Activated CD4-positive, alpha-beta T cell treated with anti-CD3 and anti-CD28 coated beads for 36 hours (primary cell): ENCODE measurements at places on chromosomes 4 and X. TPM values are rescaled to one million over a fixed set of nuclear protein-coding genes. Genes with fewer than 3 reads are reported as not detected.
A peak's percentile ranks its signal among the peaks of the same experiment; 100 is the strongest.

- peak overlapping the region; percentile 53 for H3K4me3 ChIP-seq
- H3K27ac ChIP-seq, result peak overlapping the region; percentile 87
- DNase-seq, result peak; percentile 65
- H3K36me3 ChIP-seq, result peaks cover 50% of the 10 kb centered on the region
Observed at GRCh38 chr4:108116423-108117168, 52.1 kb downstream of the LEF1 start.

DNA sequence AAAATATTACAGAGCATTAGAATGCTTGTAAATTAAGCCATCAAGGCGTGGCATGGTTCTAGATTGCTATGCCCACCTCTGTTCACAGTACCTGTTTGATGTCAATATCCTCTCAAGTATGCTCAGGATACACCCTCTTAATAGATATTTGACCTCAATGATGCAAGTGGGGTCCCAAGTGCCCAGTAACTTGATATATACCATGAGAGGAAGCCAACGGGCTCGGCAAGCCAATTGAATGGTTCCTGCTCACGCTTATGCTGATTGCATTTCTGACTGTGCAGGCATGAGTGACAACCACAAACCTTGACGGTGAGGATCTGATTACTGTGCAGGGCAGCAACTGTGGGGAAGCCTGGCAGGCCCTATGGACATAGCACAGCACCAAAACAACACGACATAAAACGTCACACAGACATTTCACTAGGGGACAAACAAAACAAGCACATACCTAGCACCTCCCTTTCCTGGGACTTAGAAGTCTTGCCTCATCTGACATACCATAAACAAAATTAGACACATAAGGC is 179.1 kb upstream of the ETNPPL start:
- no peaks in the 10 kb centered on the region for H3K27me3 ChIP-seq
- H3K36me3 ChIP-seq, result no peaks in the 10 kb centered on the region
- DNase-seq, result no peak

- no peak for DNase-seq
- no peaks in the 10 kb centered on the region for H3K36me3 ChIP-seq
- no peaks in the 10 kb centered on the region for H3K4me1 ChIP-seq
- H3K27ac ChIP-seq, result no peak overlapping the region
Observed at GRCh38 chr4:90950385-90950841, 823.2 kb downstream of the CCSER1 start.

GRCh38 chr4:161256716-161257115 is 907.1 kb downstream of the FSTL5 start:
- H3K4me1 ChIP-seq, result no peaks in the 10 kb centered on the region
- DNase-seq, result no peak
- H3K27ac ChIP-seq, result no peak overlapping the region
- H3K36me3 ChIP-seq, result no peaks in the 10 kb centered on the region
- H3K4me3 ChIP-seq, result no peak overlapping the region

- no peak overlapping the region for H3K27ac ChIP-seq
- DNase-seq, result no peak
- H3K36me3 ChIP-seq, result no peaks in the 10 kb centered on the region
- H3K4me3 ChIP-seq, result no peak overlapping the region
Observed at GRCh38 chr4:98746530-98746929, 88.1 kb upstream of the TSPAN5 start.

- DNase-seq, result no peak
- no peak overlapping the region for H3K27ac ChIP-seq
- peaks cover 2% of the 10 kb centered on the region for H3K4me1 ChIP-seq
- H3K4me3 ChIP-seq, result no peak overlapping the region
Observed at GRCh38 chrX:131083510-131084142, 25.5 kb downstream of the ARHGAP36 start.

GRCh38 chr4:42497142-42497910 is 100.0 kb downstream of the SHISA3 start:
- no peaks in the 10 kb centered on the region for H3K4me1 ChIP-seq
- DNase-seq, result no peak
- H3K36me3 ChIP-seq, result peaks cover 21% of the 10 kb centered on the region
- no peak overlapping the region for H3K4me3 ChIP-seq
- H3K27ac ChIP-seq, result no peak overlapping the region
- no peaks in the 10 kb centered on the region for H3K27me3 ChIP-seq

- H3K36me3 ChIP-seq, result no peaks in the 10 kb centered on the region
- H3K4me3 ChIP-seq, result no peak overlapping the region
- H3K27me3 ChIP-seq, result no peaks in the 10 kb centered on the region
Observed at GRCh38 chrX:25726539-25726938, 411.6 kb upstream of the MAGEB18 start.

DNA sequence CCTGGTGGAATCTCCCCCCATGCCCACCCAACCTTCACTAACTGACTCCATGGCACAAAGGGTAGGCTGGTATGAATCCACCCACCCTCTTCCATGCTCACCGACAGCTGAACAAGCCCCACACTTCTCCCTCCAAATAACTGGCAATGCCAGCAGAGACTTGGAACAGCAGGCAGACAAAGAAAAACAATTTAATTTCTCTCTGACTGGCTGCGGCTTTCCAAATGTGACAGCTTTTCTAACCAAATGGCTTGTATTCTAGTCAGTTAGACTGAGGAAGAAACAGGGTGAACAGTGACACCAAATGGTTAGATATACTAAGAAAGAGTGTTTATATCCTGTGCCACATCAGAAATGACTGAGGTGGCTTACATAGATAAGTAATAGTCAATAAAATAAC is 199.3 kb upstream of the ADAMTS3 start:
- DNase-seq, result no peak
- no peak overlapping the region for H3K27ac ChIP-seq
- H3K36me3 ChIP-seq, result no peaks in the 10 kb centered on the region
- H3K4me1 ChIP-seq, result no peaks in the 10 kb centered on the region

DNA sequence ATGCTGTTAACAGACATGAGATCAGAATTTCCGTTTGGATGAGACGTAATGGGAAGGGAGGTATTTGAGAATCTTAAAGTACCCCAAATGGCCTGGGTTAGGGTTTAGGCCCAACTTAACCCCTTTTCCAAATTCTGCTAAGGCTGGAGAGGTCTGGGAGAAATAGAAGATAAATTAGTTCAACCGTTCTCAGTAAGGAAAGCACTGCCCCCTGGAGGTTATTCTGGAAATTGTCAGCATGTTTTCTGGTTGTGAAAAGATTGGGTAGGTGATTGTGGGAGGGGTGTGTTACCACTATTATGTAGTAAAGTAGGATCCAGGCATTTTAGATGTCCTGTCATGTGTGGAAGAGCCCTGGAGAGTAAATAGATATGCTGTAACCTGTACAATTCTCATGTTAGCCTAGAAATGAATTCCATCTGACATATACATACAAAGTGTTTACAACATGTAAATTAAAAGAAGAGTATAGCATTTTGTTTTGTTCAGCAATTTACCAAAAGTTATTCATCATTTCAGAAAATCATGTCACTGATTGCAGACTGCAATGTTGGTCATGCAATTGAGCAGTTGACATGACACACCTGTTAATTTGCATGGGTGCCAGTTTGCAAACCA is 26.8 kb upstream of the GRXCR1 start:
- no peak overlapping the region for H3K4me3 ChIP-seq
- H3K4me1 ChIP-seq, result no peaks in the 10 kb centered on the region

DNA sequence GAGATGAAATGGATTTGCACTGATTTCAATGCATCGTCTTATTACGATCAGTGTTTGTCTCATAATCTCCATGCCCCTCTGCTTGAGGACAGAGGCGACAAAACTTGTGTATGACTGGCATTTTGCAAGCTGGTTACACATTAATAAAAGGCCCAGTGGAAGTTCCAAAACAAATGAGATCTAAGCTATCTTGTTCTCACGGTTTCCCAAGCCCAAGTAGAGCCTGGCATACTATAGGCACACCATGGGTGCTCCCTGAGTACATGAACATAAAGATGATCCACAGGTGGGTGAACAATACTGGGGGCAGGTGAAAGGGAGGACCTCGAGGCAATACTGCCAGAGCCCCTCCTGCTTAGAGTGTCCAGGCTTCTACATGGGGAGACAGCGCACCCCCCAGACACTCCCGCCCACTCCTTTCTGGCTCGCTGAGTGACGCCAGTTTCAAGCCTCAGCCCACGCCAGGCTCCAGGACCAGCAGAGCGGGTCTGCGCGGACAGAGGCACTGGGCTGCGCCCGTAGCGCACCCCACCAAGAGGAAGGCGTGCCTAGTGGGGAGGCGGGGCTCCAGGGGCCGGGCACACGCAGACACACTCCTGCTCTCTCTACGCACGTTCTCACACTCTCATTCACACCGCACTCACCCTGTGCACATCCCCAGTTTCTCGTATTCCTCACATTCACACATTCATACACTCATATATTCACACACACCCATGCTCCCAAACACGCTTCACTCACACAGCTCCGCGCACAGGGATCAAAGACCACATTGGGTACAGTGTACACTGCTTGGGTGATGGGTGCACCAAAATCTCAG is 8.9 kb upstream of the GSX2 start:
- no peaks in the 10 kb centered on the region for H3K36me3 ChIP-seq
- H3K4me1 ChIP-seq, result peaks cover 29% of the 10 kb centered on the region
- H3K27ac ChIP-seq, result no peak overlapping the region
- peak; percentile 42 for DNase-seq
- H3K27me3 ChIP-seq, result peaks cover 51% of the 10 kb centered on the region
- peak overlapping the region; percentile 76 for H3K4me3 ChIP-seq

DNA sequence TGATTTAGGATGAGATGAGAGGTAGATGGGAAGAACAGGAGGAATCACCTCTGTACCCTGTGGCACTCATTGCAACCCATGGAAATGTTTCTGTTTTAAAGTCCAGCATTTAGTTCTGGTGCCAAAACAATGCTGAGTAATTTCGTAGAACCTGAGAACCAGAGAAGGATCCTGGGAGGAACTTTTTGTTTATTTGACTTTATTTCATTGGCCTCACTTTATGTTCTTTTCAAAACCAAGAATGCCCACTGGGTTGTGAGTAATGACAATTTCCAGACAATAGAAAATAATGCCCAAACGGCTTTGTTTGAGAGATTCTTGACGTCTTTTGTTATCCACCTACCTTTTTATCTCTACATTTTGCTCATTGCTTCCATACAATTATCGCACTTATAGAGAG is 111.3 kb downstream of the SHROOM3 start:
- no peaks in the 10 kb centered on the region for H3K36me3 ChIP-seq
- peaks cover 3% of the 10 kb centered on the region for H3K27me3 ChIP-seq
- peaks cover 12% of the 10 kb centered on the region for H3K4me1 ChIP-seq
- no peak for DNase-seq
- no peak overlapping the region for H3K27ac ChIP-seq
- no peak overlapping the region for H3K4me3 ChIP-seq

DNA sequence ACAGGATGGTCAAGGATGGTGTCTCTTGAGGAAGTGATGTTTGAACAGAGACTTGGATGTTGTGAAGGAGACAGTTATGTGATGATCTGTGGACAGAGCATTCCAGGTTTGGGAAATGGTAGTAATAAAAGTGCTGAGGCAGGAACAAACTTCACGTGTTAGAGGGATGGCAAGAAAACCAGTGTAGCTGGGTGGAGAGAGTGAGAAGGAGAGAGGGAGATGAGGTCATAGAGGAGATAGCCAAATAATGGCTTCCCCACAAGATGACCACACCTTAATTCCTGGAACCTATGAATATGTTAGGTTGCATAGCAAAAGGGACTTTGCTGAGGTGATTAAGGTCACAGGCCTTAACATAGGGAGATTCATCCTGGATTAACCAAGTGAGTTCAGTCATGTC is 75.6 kb upstream of the GPR50 start:
- no peak for DNase-seq
- H3K27me3 ChIP-seq, result peaks cover 7% of the 10 kb centered on the region
- H3K36me3 ChIP-seq, result no peaks in the 10 kb centered on the region
- no peak overlapping the region for H3K4me3 ChIP-seq

DNA sequence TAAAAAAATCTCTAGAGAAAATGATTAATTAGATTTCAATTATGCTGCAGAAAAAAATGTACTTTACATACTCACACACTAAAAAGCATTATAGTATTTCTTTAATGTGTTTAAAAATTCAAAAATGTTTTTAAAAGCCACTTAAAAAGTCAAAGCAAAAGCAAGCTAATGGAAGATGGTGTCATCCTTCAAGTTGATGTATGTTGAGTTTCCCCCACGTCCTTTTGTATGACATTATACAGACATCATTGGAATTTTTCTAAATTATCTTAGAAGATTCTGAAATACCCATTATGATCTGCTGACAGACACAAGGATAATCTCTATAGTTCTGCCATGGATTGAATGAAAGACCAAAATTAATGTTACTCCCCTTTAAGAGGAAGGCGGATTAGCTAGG is 393.7 kb upstream of the TENM3 start:
- no peak for DNase-seq
- H3K36me3 ChIP-seq, result no peaks in the 10 kb centered on the region
- H3K4me1 ChIP-seq, result no peaks in the 10 kb centered on the region
- no peak overlapping the region for H3K27ac ChIP-seq
- H3K27me3 ChIP-seq, result no peaks in the 10 kb centered on the region

- H3K4me3 ChIP-seq, result no peak overlapping the region
- DNase-seq, result no peak
- H3K27ac ChIP-seq, result no peak overlapping the region
- no peaks in the 10 kb centered on the region for H3K4me1 ChIP-seq
- no peaks in the 10 kb centered on the region for H3K27me3 ChIP-seq
- peaks cover 22% of the 10 kb centered on the region for H3K36me3 ChIP-seq
Observed at GRCh38 chrX:106973433-106974149, 26.4 kb downstream of the MORC4 start.

- no peaks in the 10 kb centered on the region for H3K27me3 ChIP-seq
- peaks cover 3% of the 10 kb centered on the region for H3K36me3 ChIP-seq
- DNase-seq, result no peak
- H3K27ac ChIP-seq, result peak overlapping the region; percentile 72
- no peak overlapping the region for H3K4me3 ChIP-seq
Observed at GRCh38 chrX:147916375-147916968, 4.8 kb downstream of the FMR1 start.

DNA sequence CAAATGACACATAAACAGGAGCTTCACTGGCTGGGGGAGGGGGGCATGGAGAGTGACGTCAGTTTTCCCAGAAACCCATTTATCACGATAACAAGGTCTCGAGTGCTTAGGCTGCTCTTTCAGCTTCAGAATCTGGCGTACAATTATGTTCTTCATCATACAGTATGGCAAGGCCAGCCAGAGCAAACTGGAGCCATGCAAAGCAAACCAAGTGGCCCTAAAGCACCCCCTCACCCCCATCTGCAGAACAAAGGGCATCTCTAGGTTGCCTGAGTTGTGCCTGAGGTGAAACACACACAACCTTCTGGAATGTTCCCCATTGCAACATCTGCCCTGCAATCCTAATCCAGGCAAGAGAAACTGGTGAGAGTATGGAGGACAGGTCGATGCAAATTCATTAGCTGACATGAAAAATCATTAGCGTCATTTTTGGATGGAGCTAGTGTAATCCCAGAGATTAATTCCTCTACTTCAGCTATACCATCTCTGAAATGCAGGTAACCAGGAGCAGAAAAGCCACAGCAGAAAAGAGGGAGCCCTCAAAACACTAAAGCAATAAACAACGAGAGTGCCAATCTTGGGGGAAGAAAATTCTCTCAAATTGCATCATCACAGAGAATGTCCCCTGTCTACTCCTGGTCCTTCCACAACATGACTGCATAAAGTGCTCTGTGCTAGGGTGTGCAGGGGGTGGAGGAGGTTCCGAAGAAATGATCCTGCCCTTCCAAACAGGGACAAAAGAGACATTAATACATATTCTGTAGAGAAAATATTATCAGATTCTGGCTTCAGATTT is 1.8 kb downstream of the SEPTIN6 start:
- peaks cover 22% of the 10 kb centered on the region for H3K36me3 ChIP-seq
- H3K27me3 ChIP-seq, result no peaks in the 10 kb centered on the region
- H3K4me1 ChIP-seq, result peaks cover 24% of the 10 kb centered on the region
- peak overlapping the region; percentile 98 for H3K4me3 ChIP-seq
- H3K27ac ChIP-seq, result peak overlapping the region; percentile 98

- H3K27ac ChIP-seq, result no peak overlapping the region
- H3K36me3 ChIP-seq, result peaks cover 3% of the 10 kb centered on the region
- no peaks in the 10 kb centered on the region for H3K27me3 ChIP-seq
- no peak for DNase-seq
Observed at GRCh38 chr4:52961666-52962412, 99.7 kb downstream of the RASL11B start.

Gene SLC7A11
- 4.4 TPM for total RNA-seq

Gene PAGE1
- not detected for total RNA-seq

Gene TEX13C
- not detected for total RNA-seq

Gene MAGEA9B
- not detected for total RNA-seq

Gene TMEM192
- 8.8 TPM for total RNA-seq
